ENCODE measurements at places on chromosomes 1 and 21.

DNA sequence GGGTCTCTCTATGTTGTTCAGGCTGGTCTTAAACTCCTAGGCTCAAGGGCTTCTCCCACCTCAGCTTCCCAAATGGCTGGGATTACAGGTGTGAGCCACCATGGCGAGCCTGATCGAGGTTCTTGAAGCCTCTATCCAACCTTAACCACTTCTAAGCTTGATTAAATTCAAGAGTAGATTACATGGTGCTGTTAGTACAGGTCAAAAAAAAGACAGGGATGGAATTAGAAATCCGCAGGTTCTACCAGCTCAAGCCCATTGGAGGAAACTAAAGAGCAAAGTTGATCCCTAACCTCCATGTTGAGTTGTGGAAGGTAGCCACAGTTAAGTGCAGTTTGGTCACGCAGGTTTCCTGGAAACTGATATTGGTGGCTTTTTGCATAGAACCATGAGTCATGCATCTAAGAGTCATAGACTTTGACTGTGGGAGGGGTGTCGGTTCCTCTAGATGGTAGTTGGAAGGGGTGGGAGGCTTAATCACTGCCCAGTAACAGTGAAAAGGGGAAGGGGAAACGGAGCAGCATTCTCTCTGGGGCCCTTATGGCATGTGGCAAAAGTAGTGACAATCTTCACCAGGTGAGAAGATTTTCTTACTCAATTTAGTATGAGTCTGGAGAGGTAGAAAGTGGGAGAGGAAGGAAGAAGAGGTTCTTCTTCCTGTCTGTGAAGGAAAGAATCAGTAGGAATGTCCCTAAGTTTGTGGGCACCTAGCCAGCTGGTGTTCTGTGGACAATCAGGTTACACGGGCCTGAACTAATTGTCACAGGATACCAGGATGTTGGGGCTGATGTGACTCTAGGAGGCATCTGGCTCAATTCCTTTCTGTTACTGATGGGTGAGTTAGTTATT lies 7.0 kb downstream of the CD53 start:
- DNase-seq = no peak

GRCh38 chr1:185917646-185918045 lies 183.5 kb downstream of the HMCN1 start:
- DNase-seq = no peak

GRCh38 chr21:32456497-32456918 lies 44.0 kb downstream of the EVA1C start:
- DNase-seq = no peak

DNA sequence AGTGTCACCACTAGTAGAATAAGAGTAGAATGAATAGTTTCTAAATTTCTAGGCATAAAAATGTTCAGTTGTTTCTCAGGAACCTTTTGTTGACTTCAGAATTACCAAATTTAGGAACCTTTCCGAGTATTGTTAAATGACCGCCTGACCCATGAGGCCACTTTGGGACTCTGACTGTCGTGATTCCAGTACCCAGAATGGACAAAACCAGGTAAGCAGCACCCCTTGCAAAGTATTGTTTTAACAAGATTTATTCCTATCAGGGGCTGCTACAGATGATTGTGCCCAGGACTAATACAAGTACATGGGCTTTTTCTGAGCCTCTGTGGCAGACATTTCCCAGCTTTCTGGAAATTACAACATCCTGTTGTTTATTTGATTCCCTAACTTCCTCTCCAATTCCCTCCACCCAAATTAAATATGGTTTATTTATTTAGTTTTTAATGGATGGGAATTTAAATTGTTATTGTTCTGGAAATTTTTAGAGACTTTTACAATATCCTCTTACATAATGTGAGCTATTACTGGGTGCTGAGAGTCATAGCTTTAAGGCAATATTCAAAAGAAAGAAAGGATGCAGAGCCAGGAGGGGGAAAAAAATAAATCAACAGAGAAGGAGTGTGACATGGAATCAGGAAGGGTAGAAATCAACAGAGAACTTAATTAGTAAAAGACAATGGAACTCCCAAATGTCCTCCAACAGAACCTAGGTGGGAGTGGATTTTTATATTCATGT lies 37.4 kb upstream of the NTPCR start:
- DNase-seq = no peak

- DNase-seq = no peak
These were observed 648.7 kb downstream of the USP25 start for GRCh38 chr21:16378525-16378924.

- no peak for DNase-seq
These were observed 54.5 kb downstream of the BACE2 start for GRCh38 chr21:41222247-41223068.

GRCh38 chr1:247387565-247387964 lies 28.4 kb upstream of the NLRP3 start:
- no peak for DNase-seq

DNA sequence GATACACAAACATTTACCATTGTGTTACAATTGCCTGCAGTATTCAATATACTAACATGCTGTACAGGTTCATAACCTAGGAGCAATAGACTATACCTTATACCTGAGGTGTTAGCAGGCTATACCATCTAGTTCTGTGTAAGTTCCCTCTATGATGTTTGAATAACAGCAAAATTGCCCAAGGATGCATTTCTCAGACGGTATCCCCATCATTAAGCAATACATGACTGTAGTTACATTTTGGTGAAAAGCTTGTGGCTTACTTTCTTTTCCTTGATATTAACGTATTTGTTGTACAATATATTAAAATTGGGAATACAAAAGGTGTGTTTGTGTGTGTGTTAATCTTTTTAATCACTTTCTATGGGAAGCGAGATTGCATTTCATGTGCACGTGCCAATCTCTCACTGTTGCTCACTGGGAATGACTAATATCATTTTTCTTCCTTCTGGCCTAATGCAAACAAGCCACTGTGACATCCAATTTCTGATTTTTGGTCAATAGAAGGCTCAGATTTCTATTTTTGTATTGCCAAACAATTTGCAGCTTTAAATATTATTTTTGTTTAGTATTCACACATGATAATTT lies 36.7 kb upstream of the WLS start:
- no peak for DNase-seq

DNA sequence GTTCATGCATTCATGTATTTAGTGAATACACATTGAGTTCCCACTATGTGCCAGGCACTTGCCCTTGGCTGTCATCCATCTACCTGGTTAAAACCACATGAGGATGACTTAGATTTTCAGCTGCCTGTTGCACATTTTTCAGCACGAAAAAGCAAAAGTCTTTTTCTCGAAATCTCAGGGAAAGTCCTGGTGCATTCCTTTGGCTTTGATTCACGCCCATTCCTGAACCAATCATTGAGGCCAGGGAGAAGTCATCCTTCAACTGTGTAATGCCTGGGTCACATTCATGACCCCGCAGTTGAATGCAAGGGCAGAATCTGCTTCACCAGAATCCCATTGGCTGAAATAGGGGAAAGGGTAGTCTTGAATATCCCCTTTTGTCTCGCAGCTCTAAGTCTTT lies 84.4 kb downstream of the RNF220 start:
- DNase-seq = no peak

- DNase-seq = no peak
These were observed 853 bp upstream of the ATP1A1 start for GRCh38 chr1:116372191-116372590.
